Cerebellar cortex (tissue), 1 donor: ENCODE measurements at places on chromosomes 4 and X.

DNA sequence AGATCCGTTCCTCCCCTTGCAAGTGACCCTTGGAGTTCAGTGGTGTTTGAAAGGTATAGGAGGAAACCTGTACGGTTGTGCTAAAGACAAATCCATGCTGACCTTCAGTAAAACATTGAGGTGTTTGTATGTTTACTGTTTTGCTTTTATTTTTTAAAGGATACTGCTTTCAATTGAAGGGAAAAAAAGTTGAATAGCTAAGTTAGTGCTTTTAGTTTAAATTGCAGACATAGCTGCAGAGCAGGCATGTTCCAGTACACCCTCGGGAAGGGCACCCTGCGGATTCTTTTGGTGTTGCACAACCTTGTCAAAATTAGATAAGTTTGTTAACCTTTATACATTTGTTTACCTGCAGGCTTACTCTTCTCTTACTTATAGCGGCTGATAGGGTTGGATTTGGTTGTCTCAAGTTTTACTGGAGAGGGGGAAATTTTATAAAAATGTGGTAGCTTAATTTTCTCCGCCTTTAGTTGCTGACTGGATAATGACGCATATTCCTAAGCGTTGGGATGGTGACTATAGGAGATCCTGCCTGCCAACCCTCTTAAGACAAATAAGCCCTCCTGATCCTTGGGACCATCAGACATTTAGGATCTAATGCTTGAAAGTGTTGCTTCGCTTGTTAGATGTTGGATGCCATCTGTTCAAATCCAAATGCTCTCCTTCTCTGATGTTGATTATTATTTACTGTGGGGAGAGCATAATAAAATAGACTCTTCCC is 2.0 kb downstream of the RAPGEF2 start:
- DNase-seq, result peak; percentile 52

DNA sequence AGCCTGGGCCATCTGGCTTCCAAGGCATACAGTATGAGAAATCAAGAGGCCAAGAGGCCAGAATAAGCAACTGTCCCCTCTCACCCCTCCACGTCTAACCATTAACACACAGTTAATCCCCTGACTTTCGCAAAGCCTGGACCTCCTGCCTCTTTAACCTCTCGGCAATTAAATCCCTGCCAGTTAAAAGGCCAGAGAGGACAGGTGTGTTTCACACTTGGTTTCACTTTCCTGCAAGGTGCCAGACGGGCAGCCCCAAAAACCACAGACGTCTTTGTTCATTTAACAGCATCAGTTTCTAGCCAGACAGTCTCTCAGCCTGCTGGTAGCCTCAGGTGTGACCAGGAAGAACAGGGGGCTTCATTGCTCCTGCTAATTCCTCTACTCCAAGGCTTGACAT is 91.1 kb upstream of the KIT start:
- no peak for DNase-seq

GRCh38 chr4:57550198-57550597 is 440.0 kb upstream of the IGFBP7 start:
- no peak for DNase-seq

- no peak for DNase-seq
Measured at GRCh38 chr4:82256718-82257117, 117.1 kb downstream of the HNRNPD start.

DNA sequence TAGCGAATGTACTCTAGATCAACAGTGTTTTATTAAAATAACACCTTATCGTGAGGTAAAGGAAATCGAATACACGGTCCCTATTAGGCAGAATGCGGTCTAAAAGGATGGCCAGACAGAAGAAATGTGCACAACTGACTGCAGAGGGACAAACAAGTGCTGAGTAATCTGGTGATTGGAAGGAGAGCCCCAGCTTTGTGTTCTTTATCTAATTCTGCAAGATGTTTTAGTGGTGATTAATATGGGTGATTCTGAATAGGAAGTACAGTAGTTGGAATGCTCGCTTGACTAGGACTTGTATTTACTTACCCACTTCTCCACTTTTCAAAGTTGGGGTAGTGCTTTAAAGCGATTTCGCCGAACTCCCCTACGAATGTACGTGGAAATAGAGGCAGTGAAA is 1.2 kb downstream of the WDR44 start:
- peak; percentile 9 for DNase-seq

GRCh38 chr4:105666693-105667092 is 41.8 kb downstream of the INTS12 start:
- DNase-seq, result peak; percentile 14

DNA sequence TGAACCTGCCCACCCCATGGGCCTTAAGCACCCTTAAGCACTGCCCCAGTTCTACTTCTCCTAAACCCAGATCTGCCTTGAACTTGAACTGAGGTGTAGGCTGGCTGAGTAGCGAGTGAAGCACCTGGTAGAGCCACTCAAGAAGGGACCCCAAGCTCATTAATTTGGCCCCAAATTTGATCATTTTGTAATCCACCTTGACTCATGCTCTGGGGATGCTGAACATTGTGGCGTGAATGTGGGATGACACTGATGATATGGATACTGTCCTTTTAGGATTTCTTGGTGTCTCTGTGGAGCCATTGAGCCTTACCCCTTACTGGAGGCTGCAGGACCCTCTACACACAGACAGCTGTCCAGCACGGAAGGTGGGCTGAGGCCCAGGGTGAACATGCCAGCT is at the start of gene ZNF157:
Gene ZNF157, plus strand, starts transcription at position 301 of the 400 bp plus-strand sequence. Its CDS starts 91 bp downstream, at position 392.
- no peak for DNase-seq

GRCh38 chrX:129823522-129823921 is 20.2 kb downstream of the ZDHHC9 start:
- DNase-seq, result no peak

- no peak for DNase-seq
Measured at GRCh38 chrX:41153957-41154356, 68.7 kb downstream of the USP9X start.

GRCh38 chr4:30295652-30296051 is 424.5 kb upstream of the PCDH7 start:
- no peak for DNase-seq

DNA sequence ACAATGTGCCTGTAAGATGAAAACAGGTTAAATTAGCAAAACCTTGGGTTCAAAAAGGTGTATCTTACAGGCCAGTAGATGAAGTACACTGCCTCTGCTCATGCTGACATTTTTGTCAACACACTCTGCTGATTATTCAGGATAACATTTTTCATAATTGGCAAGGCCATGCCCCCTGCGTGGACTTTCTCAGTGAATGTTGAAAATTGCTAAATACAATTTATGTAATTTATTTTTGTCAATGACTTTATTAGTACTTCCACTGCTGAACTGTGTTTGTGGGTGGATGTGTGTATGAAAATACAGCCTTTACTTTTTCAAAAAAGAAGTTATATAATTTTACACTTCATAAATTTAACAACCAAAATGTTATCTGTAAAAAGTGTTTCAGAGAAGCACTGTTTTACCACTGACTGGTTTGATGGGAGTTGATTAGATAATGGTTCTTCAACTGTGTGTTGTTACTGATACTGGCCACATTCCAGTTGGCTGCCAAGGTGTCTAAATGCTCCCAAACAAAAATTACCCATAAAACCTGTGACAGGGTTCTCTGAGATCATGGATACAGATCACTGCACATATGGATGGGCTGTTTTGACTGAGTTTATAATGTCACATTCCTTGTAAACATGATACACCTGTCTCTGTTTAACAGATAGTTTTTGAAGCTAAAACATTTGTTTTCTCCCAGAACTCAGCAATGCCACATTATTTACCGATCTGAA is 151.9 kb upstream of the SLC7A11 start:
- no peak for DNase-seq

DNA sequence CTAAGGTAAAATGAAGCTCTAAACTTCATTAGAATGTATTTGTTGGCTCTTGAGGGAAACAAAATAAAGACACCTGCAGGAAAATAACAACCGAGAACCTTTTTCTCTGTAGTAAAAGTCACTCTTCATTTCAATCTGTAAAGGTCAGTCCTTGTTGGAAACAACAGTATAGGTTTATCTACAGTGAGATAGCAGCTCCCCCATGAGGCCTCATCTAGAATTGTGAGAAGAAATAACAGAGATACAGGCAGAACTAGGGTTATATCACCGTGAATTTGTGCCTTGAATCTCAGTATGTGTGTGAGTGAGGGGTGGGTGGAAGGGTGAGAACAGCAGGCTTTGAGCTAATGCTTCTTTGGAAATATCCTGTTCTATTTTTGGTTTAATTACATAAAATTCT is 107.8 kb upstream of the FMR1 start:
- peak; percentile 50 for DNase-seq

DNA sequence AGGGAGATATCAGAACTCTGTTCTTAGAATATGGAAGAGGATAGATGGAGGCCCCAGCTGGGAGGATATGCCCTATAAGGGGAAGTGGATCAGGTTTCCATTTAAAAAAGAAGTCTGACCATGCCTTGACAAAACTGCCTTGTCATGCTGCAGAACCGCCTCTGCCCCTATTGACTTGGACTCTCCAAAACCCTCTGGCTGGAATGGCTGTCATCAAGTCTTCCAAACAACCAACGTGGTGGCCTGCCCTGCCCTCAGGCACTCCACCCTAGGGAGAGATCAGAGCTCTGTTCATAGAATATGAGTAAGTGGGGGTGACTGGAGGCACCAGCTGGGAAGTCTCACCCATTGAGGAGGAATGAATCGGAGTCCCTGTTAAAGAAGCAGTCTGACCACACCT is 114.9 kb downstream of the VSIG4 start:
- no peak for DNase-seq

DNA sequence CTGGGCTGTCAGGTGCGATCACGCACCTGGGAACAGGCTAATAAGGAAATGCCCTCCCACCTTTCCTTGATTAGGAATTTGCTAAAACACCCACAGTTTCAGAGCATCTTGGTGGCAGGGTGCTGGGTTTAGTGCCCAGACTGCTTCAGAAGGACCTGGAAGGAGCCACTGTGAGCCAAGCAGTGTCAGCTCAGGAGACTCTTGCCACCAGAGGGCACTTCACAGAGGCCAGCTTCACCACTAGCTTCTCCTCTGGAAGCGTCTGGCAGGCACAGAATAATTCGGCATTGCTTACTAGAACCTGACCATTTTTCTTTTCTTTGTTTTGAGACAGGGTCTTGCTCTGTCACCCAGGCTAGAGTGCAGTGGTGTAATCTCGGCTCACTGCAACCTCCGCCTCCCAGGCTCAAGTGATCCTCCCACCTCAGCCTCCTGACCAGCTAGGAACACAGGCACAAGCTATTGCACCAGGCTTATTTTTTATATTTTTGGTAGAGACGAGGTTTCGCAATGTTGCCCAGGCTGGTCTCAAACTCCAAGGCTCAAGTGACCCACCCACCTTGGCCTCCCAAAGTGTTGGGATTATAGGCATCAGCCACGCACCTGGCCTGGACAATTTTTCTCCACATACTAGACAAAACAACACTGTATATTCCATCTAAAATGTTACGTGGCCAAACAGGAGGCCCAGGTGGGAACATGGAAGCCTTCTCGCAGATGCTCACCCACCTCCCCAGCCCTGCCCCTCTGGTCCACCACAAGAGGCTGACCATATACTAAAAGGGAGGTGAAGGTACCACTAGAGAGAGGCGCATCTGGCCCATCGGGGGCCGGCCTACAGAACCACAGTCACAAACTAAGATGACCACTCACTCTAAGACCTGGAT is 14.1 kb downstream of the NOP14 start:
- DNase-seq, result peak; percentile 90

DNA sequence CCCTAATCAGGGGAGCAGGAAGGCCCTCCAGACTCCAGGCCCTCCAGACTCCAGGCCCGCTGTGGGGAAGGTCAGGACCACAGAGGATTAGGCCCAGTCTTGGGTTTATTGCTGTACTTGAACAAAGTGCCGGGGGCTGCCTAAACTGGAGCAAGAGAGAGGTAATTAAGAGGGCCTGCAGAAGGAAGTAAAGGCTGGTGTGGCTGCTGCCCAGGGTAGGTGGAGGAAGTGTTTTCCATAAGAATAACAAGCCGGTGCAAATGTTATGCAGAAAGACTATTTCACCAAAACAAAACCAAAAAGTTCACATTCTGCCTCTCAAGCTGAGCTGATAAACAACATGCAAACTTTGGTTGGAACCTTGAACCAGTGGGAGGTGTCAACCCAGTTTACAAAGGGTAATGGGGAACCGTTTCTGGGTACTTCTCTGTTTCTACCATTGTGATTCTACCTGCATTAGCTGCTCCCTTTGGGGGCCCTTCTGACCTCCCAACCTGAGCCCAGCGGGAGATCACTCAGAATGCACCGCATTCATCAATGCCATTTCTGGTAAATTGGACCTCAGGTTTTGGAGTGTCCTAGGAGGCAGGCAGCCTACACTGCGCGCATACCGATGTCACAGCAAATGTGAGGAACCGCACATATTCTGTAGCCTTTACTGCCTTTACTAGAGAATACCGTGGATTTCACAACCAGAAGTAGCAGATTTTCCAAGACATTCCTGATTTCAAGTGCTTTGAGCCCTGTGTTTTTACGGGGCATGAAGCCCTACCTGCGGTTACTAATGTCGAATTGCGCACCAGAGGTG is 59.7 kb upstream of the BCOR start:
- DNase-seq, result no peak

DNA sequence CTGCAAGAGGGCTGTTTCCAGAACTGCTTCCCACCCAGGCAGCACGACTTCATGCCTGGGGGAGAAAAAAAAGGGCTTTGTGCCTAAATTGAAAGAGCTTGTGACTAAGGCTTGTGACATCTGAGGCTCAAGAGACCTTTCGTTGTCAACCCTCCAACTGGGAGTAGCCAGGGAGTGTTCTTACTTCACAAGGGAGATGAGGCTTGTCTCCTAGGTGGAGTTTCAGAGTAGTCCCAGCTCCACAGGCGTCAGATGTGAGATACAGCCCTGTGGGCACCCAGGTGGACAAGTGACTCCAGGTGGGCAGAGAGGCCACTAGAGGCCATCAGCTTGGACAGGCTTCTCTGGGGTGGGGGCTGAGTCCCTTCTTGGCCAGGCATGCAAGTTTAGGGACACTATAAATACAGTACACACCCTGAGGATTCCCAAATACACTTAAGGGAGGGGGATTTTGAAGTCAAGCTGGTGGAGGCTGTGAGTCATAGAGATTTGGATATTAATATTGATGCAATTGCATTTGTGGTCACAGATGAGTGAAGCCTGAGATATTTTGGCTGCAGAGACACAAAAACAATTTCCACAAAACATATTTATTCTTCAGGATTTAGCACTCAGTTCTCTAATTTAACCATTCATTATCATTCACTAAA is 40.1 kb upstream of the SETD7 start:
- DNase-seq, result no peak

DNA sequence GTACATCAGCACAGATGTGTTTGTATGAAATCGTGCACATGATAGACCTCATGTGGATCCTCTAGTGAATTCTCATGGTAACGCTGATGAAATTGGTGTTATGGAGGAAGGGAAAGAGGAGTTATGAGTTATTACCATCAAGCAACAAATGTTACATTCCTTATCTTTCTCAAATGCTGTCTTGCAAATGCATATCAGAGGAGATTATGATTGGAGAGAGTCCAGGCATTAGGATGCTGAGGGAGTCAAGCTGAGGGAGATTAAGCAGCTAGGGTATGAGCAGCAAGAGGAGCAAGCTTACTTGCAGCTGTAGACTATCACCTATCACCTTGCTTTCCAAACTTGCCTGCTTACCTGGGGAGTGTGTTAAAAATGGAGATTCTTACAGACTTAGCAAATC is 36.8 kb upstream of the SFRP2 start:
- no peak for DNase-seq
